ENCODE measurements at places on chromosomes 3 and 15.

DNA sequence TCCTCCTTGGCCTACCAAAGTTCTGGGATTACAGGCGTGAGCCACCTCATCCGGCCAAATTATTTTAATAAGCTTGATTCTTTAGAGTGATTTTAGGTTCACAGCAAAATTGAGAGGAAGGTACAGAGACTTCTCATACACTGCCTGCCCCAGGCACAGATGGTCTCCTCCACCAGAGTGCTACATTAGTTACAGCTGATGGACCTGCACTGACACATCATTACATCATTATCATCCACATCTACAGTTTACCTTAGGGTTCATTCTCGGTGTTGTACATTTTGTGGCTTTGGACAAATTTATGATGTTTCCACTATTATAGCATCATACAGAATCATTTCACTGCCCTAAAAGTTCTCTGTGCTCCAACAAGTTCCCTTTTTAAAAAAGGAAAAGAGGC lies 4.4 kb upstream of the VPS8 start:
- no peak for DNase-seq

GRCh38 chr15:90902840-90903732 lies at the start of gene MAN2A2:
Gene MAN2A2 (plus strand): TSS chr15:90903302. CDS start chr15:90904208, 906 bp downstream.
- DNase-seq: peak; percentile 59

DNA sequence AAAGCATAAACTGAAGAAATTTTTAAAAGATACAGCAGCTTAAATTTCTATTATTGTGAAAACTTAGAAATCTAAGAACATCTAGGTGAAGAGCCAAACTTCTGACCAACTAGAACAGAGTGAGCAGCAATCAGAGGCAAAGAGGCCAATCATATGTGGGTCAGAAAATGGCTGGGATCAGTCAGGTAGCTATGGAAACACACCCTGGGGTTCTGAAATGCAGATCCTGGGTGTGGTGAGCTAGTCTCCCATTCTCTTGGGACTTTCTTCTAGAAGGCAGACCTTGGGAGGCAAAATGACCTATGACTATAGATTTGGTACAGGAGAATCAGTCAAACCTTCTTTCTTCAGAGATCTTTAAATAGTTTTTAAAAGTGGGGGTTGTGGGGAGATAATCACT lies 385.8 kb downstream of the TBC1D5 start:
- no peak for DNase-seq

DNA sequence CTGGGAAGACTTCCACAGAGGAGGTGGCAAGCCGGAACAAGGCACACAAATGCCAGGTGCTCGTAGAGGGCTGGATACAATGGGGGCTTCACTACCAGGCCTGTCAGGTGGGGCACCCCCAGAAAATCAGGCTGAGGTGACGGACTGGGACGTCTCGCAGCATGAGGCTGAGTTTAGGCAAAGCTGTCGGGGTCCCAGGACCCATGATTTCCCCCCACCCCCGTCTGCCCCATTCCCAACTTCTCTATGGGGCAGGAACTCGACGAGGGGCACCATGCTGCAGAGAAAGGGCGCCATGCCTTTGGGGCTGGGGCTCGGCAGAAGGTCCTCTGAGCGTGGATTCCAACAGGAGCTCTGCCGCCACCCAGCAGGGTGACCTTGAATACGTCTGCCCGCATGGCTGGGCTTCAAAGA lies 65.7 kb upstream of the HES1 start:
- DNase-seq: no peak

Data from hypothalamus (tissue), 51 donors.